ENCODE measurements at places on chromosomes 16 and 17. TPM values are rescaled to one million over a fixed set of nuclear protein-coding genes. Genes with fewer than 3 reads are reported as not detected.

- DNase-seq: no peak
- no peak overlapping the region for H3K4me3 ChIP-seq
- no peaks in the 10 kb centered on the region for H3K27me3 ChIP-seq
- H3K4me1 ChIP-seq: no peaks in the 10 kb centered on the region
Measured at GRCh38 chr16:87229230-87230188, 87.7 kb downstream of the C16orf95 start.

DNA sequence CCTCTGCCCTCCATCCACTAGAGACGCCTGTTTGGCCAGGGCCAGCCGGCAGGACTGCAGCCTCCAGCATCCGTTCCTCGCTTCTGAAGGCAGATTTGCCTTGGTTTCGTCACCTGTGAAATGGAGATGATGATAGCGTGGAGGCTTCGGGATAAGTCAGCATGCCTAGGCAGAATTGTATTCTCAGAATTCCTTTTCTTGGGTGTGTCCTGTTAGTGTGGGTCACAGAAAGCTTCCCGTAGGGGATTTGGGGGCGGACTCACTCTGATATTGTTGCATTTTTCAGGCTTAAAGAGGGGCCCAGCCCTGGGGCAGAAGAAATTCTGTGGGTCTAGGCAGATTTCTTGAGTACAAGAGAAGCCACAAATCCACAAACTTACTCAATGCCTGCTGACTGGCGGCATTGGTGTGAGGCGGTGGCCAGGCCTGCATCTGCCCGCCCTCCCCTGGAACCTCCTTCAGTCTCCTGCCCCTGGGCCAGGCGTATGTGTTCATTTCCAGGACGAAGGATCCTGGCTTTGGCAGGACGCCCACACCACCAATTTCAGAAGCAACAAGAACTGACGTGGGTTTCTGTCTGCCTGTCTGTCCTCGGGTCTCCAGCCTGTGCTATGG lies 17.6 kb downstream of the CCDC42 start:
- DNase-seq: peak; percentile 38
- no peaks in the 10 kb centered on the region for H3K4me1 ChIP-seq
- no peaks in the 10 kb centered on the region for H3K27me3 ChIP-seq

GRCh38 chr17:17403899-17404576 lies 72.8 kb upstream of the MED9 start:
- no peaks in the 10 kb centered on the region for H3K27me3 ChIP-seq
- no peak overlapping the region for H3K4me3 ChIP-seq
- H3K27ac ChIP-seq: peak overlapping the region; percentile 32
- H3K4me1 ChIP-seq: no peaks in the 10 kb centered on the region
- H3K36me3 ChIP-seq: no peaks in the 10 kb centered on the region

DNA sequence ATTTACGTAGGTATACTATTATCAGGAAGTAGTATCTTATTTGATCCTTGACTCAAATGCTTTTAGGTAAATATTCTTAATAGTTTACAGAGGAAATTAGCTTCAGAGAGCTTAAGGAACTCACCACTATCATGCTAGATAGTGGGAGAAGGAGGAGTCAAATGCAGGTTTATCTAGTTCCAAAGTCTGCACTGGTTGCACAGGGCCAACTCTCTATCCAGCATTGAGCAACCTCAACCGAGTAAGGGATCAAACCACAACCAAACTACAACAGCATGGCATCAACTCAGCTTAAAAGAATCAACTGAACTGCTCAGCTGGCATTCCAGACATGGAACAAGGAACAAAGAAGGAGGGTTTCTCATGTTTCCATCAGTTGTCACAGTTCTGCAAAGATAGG lies 306.0 kb downstream of the MAF start:
- no peaks in the 10 kb centered on the region for H3K27me3 ChIP-seq
- no peak for DNase-seq
- H3K4me1 ChIP-seq: peaks cover 28% of the 10 kb centered on the region
- H3K36me3 ChIP-seq: no peaks in the 10 kb centered on the region
- peak overlapping the region; percentile 34 for H3K4me3 ChIP-seq

DNA sequence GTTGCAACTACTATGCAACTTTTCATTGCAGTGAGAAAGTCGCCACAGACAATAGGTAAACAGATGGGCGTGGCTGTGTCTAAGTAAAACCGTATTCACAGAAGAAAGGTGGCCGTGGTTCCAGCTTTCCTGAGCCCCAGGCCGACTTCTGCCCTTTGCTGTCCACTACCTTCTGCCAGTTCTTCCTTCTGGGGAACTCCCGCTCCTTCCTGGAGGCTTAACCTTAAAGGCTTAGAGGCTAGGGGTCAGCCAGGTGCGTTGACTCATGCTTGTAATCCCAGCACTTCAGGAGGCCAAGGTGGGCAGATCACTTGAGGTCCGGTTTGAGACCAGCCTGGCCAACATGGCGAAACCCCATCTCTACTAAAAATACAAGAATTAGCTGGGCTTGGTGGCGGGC lies 2.1 kb upstream of the SEPTIN12 start:
- H3K27me3 ChIP-seq: no peaks in the 10 kb centered on the region
- H3K4me3 ChIP-seq: no peak overlapping the region
- DNase-seq: peak; percentile 43
- no peaks in the 10 kb centered on the region for H3K36me3 ChIP-seq

DNA sequence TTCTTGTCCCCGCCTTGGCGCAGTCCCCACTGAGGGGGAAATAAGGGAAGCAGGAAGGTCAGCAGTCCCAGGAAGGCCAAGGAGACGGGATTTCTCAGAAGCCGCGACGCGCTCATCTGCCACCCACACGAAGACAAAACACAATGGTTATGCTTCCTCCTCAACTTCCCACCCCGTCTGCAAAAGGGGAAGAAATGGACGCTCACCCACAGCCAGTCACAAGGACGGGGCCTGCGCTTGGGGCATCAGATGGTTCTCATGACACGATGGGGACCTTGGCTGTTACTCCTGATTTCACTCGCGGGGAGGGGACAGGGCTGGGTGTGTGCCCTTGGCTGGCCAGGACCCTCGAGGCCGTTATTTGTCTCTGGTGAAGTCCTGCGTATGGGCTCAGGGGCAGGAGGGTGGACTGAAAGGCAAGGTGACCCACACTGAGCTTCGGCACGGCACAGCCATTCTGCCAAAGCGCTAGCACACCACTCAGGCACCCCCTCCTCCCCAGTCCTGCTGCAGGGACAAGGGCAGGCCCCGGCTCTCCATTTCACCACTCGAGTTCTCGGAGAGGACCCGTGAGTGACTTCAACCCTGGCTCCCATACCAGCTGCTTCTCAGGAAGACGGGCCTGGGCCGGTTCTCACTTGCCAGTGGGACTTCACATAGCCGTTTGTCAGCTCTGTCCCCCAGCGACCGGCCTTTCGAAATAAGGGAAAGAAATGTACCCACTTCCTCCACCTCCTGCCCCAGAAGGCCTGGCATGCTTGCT lies 84.5 kb downstream of the ABR start:
- H3K27ac ChIP-seq: no peak overlapping the region
- no peaks in the 10 kb centered on the region for H3K4me1 ChIP-seq
- DNase-seq: no peak
- H3K27me3 ChIP-seq: no peaks in the 10 kb centered on the region

DNA sequence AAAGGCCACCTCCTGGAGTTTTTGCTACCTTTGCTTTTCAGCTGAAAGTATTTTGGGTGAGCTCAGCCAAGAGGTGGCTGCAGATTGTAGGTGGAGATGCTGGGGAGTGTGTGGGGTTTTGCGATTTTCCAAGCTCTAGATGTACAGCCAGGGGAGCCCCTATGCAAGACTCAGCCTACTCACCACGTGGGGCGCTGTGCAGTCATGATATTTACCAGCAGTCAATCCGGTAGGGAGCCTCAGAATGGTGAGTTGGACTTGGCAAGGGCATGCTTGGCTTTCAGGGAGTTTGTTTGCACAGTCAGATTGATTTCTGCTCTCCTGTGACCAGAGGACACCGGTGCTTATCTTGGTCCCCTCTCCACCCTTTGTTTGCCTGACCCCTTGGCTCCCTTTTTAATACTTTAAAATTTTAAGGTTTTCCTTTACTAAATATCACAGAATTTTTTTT lies 175.3 kb downstream of the UTP18 start:
- H3K27me3 ChIP-seq: no peaks in the 10 kb centered on the region
- no peak overlapping the region for H3K27ac ChIP-seq

Gene EPOP
- 5.7 TPM for total RNA-seq

Gene TNS4
- total RNA-seq: 0.89 TPM

Gene KRTAP9-8
- total RNA-seq: not detected

Gene RNF157
- 11.2 TPM for total RNA-seq

Gene PRSS22
- 5.0 TPM for total RNA-seq

Gene GPR139
- total RNA-seq: not detected

Gene KRT28
- total RNA-seq: not detected

Gene HOXB8
- not detected for total RNA-seq

Gene OTOP2
- total RNA-seq: not detected

Gene CDH1
- 119 TPM for total RNA-seq
